Mesenteric fat pad (tissue), 1 donor: ENCODE measurements at places on chromosomes 11 and 22.

DNA sequence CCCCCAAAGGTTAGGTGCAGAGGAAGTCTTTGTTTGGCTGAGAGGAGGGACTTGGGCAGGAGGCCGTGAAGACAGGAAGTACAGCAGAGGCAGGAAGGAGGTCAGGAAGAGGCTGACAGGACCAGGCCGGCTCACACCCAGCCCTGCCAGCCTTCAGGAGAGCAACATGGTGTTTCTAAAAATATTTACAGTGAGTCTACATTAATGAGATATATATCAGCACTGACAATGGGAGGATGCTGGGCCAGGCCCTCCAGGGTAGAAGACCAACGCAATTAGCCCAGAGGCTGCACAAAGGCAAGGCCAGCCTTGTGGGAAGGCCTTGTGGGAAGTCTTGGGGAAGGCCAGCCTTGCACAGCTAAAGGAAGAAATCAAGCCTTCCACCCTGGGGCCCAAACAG is 7.9 kb upstream of the APLNR start:
- no peak for DNase-seq

DNA sequence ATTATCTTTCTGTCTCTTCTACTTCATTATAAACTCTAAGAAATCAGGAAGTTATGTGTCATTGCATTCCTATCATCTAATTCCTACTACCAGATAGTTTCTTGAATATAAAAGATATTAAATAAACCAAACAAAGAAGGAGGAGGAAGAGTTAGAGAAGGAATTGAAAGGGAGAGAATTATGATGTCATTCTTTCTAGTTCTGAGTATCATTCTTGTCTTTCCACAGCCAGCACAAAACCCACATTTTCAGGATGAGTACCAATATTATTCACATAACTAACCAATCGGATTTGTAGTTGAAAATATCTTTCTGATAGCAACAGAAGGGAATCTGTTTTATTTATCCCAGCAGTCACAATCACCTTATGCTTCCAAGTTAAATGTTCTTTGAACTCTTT is 13.3 kb downstream of the MS4A13 start:
- DNase-seq = no peak

DNA sequence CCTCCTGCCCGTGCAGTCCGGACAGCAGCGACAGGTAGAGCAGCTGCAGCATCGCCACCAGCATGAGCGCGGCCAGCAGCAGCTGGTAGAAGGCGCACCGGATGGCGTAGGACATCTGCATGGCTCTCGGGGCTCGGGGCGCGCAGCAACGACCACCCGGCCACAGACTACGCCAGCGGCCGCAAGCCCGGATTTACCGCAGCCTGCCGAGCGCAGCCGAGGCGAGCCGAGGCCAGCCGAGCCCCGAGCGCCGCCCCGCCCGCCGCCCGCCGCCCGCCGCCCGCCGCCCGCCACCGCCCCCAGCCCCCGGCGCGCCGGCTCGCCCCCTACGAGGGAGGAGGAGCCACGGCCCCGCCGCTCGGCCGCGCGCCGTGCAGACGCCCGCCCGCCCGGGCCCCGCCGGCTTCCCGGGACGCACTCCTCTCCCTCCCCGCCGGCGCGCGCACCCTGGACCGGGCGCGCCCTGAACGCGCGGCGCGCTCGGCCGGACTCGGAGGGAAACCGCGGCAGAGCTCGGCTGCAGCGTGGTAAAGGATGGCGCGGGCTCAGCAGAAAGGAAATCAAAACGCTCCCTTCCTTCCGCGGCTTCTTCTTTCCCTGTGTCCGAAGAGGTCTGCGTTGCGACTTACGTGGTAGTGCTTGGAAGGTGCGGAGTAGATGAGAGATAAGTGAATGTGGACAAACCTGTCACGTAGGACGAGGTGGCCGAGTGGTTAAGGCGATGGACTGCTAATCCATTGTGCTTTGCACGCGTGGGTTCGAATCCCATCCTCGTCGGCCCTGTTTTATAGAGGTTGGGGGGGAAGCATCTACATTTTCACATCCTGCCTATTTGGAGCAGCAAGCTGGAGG is at the start of gene B4GAT1:
B4GAT1 (minus strand) TSS at position 205 of the 852 bp plus-strand sequence; CDS start at position 121, 84 bp downstream.
- DNase-seq = no peak

DNA sequence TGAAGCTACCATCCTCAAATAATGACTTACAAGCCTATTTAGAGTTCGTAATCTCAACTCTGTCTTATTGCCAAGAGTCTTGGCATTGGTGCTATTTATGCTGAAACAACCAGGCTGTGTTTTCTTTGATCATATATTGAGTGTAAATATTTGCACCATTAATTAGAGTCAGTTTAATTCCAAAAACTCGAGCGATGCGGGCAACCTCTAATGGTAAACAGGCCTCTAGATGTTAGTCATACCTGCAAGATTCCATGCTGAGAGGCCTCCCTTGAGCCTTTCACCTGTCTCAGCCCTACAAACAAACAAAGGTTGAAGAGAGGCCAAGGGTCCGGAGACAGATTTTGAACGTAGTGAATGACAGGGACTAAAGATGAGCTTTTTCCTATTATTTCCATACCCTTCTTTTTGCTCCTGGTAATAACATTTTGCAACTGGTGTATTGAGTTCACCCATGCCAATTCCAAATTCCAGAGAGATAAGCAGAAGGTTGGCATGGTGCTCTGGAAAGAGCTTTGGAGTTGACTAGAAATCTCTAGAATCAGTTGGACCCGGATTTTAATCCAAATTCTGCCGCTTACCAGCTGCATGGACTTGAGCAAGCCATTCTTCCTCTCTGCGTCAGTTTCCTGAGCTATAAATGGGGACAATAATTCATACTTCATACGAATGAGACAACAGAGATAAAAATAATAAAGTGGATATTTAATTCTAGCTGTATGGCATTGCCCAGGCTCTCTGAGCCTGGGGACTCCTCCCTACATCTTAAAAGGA is 99.1 kb upstream of the ANO1 start:
- no peak for DNase-seq

DNA sequence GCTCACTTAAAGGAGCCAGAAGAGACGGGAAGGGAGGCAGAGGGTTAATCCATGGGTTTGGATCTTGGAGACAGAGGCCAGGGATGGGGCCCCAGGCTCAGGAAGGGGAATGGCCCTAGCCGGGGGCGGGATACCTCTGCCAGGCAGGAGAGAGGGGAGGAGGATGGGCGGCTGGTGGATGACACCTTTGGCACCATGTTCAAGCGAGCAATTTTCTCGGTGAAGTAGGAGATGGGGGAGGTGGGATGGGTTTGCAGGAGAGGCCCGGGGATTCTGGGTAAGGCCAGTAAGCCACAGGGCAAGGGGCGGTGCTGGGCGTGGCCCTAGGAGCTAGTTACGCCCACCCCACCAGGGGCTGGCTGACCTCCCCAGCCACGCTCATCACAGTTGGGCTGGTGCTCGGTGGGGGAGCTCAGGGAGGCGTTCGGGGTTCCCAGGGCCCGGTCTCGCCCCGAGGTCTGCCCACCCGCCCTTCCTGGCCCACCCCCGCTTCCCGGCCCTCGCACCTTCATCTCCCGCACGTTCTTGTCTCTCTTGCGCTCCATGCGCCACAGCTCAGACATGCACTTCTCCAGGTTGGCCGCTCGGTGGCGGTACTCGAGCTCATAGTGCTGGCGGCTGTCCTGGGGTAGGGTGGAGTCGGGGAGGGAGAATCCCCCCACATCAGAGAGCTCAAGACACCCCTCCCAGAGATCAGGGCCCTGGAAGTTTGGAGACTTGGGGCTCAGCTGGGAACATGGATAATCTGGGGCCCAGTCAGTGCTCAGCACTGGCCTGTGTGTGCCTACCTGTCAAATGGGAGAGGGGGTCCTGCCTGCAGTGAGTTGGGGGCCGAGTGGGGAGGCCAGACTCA is 12.7 kb downstream of the BAIAP2L2 start:
- no peak for DNase-seq

DNA sequence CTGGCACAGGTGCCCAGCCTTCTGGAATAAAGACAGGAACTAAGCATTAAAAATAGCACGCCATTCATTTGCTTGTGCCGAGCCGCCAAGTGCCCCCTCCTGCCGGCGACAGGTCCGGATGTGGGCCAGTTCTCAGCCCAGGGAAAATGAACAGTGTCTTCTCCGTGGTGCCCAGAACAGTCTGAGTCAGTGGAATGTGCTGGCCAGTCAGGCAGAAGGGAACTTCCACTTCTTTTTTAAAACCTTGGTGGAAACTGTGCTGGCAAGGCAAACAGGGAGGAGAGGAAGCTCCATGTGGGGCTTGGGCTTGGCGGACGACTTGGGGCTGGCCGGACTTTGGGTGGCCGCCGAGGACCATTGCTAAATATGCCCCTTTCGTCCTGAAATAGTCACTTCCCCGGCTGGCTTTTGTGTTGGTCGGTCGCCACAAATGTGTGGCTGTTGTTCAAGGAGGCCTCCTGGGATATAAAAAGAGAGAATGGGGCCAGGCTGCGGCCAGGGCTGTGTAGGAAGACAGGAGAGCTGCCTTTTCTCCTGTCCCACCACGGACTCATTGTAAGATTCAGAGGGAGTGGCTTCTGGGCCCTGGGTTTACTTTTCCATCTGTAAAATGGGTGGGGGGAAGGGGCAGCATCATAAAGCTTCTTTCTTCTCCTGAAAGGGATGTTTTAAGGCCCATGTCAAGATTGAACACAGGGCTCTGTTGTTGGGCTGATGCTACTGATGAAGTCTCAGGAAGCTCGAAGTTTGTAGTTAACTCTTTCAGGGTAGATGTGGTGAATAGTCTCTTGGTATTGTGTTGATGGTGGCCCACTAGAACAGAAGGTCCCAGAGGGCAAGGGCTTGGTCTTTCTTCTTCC is 101.0 kb downstream of the PTPRJ start:
- peak; percentile 91 for DNase-seq

- no peak for DNase-seq
Observed at GRCh38 chr11:60127311-60127811, 38.9 kb downstream of the MS4A2 start.

DNA sequence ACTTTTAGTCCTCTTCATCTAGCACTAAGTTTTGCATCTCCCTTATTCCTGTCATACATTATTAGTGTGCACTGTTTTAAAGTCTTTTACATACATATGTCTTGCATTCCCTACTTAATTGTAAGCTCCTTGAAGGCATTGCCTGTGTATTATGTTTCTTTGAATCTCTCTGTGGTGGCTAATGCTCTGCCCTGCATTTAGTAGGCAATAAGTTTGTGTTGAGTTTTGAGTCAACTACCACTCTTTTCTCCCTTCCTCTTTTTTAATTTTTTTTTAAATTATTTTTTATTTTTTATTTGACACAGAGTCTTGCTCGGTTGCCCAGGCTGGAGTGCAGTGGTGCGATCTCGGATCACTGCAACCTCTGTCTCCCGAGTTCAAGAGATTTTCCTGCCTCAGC is 78.9 kb downstream of the ZBTB16 start:
- DNase-seq = no peak

DNA sequence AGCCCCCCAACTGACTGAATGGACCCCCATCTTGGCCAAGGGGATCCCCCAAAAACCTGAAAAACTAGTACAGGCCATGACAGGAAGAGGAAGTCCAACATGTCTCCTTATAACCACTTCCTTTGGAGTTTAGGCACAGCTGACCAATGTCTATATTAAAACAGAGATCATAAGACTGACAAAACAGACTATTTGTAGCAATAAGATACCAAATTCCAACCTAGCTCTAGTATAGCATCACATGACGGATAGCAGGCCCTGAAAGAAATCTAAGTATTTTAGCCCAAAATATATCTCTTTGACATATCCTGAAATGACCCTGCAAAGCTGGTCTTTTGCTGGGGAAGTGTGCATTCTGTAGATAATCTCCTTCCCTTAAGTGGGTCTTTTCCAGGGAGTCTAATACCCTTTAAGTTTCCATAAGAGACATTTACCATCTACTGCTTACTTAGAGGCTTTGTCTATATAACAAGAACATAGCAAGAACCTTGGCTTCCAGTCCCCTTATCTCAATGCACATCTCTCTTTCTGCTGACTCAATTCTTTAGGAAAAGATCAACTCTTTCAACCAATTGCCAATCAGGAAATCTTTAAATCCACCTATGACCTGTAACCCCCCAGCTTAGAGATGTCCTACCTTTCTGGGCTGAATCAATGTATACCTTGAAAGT is 34.9 kb upstream of the ACER3 start:
- DNase-seq = no peak

DNA sequence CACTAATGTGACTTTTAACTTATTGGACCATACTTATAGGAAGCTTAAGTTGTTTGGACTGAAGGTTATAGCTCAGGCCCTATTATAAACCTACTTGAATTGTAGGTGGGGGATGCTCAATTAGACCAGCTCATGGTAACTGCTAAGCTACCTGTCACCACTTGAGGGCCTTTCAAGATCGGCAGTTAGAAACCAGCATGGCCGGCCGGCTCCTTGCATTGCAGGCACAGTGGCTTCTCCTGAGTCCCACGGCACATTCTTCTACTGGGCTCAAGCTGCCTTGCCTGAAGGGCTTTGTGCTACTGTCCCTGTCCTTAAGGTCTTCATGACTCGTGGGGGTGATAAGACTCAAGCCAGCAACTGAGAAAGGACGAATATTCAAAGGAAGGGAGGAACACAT is 70.8 kb downstream of the TBC1D22A start:
- DNase-seq = no peak

DNA sequence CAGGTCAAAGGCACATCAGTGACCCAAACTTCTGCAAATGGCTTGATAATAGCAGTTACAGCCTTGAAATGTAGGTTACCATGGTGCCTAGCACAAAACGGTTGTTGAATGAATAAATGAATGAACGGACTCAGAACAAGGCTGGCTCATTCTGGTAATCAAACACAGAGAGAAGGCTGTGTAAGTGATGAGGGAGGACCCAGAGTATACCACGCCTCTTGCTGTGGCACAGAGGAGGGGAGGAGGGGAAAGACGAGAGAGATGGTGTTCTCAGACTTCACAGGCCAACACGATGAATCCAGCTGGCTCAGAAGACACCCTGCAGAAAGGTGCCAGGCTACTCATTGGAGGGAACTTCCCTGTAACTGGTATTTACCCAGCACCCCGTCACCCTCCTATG is 38.3 kb downstream of the PC start:
- DNase-seq = no peak

- no peak for DNase-seq
Observed at GRCh38 chr11:10505278-10506007, 35.5 kb downstream of the RNF141 start.

GRCh38 chr11:22336587-22336986 is 1.6 kb upstream of the SLC17A6 start:
- DNase-seq = no peak

- no peak for DNase-seq
Observed at GRCh38 chr22:49016909-49017481, 810.7 kb downstream of the BRD1 start.
